Small intestine (tissue), 16 donors: ENCODE measurements at places on chromosomes 4 and X. TPM values are rescaled to one million over a fixed set of nuclear protein-coding genes. Genes with fewer than 3 reads are reported as not detected.

Gene TMPRSS11E
- polyA plus RNA-seq: not detected

GRCh38 chrX:302975-303374 is 15.6 kb downstream of the GTPBP6 start:
- no peak for DNase-seq
- no peaks in the 10 kb centered on the region for H3K4me1 ChIP-seq
- H3K36me3 ChIP-seq: peaks cover 14% of the 10 kb centered on the region
- no peak overlapping the region for H3K27ac ChIP-seq
- H3K4me3 ChIP-seq: no peak overlapping the region

- no peaks in the 10 kb centered on the region for H3K36me3 ChIP-seq
- no peaks in the 10 kb centered on the region for H3K27me3 ChIP-seq
- H3K4me3 ChIP-seq: no peak overlapping the region
- no peaks in the 10 kb centered on the region for H3K4me1 ChIP-seq
Observed at GRCh38 chr4:142809559-142809958, 36.5 kb downstream of the INPP4B start.

GRCh38 chr4:184479516-184479950 is 5.2 kb upstream of the IRF2 start:
- DNase-seq: no peak
- H3K27ac ChIP-seq: no peak overlapping the region
- H3K4me1 ChIP-seq: peaks cover 5% of the 10 kb centered on the region
- H3K4me3 ChIP-seq: no peak overlapping the region

GRCh38 chrX:43644124-43644701 is 11.9 kb upstream of the MAOA start:
- H3K36me3 ChIP-seq: no peaks in the 10 kb centered on the region
